ENCODE measurements at places on chromosomes 12 and 14.

DNA sequence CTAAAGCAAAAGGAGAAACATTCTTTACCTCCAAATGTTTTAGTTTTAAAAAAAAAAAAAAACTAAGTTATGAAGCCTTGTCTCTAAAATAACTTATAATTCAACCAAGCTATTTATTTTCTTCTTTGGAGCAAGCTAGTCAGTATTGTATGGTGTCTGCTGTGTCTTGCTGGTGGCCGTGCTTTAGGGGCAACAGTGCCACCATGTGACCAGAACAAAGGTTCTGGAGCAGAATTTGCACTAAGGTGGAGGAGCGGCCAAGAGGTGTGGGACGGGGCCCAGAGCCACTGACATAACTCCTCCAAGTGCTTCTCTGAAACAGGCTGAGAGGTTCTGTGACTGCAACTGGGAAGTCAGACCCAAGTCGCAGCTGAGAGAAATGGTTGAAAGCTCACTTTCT, 4.5 kb downstream of the FICD start:
- no peak for DNase-seq

DNA sequence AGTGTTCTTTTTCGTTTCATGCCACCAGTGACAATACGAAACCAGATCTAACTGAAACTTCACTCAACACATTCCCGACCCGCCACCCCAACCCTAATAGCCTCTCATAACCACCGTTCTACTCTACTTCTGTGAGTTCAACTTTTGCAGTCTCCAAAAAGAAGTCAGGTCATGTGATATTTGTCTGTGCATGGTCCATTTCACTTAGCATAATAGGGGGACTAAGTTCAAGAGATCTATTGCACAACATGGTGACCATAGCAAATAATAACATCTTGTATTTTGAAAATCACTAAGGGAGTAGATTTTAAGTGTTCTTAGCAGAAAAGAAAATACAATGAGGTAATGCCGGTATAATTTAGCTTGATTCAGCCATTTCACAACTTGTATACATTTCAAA, 376.4 kb downstream of the DIO2 start:
- DNase-seq, result no peak

DNA sequence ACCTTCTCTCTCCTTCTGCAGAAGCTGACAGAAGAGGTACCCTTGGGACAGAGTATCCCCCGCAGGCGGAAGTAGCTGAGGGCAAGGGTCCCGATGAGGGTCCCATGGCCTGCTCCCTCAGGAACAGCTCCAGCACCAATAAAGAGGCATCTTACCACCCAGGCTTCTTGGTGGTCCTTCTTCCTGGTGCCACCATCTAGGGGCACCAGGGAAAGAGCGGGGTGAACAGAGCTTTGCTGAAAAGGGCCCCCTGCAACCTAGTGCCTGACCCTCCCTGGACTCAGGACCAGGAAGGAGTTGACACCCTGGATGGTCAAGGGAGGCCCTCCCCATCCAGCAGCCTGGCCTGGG, 591 bp upstream of the IRF9 start:
- DNase-seq, result no peak

DNA sequence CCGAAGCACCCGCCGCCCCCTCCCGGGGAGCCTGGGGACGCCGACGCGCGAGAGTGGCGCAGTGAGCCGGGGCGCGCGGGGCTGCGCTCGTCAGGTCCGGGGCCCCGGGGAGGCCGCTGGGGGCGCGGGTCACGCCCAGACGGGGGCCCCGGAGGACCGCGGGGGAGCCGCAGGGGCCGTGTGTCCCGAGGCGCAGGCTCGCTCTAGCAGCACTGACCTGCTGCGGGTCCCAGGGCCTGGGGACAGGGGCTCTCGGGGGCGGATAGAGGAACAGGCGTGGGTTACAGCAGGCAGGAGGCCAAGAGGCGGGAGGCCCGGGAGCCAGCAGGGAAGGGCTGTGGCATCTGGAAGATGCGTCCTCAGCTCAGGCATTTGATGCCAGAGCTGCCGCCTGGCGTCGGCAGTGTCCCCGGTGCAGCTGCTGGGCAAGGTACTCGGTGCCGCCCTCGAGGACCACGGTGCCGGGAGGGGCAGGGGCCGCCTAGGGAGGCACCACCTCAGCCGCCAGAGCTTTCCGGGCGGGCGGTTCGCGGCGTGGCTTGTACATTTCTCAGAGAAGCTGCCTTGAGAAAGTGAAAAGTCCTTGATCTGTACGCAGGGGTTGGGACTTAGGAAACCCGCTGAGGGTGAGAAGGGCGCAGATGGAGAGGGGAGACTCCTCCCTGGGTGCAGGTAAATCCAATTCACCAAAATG, 1.2 kb downstream of the WNT5B start:
- DNase-seq, result no peak

GRCh38 chr12:123948401-123948795, 24.2 kb downstream of the CCDC92 start:
- no peak for DNase-seq

DNA sequence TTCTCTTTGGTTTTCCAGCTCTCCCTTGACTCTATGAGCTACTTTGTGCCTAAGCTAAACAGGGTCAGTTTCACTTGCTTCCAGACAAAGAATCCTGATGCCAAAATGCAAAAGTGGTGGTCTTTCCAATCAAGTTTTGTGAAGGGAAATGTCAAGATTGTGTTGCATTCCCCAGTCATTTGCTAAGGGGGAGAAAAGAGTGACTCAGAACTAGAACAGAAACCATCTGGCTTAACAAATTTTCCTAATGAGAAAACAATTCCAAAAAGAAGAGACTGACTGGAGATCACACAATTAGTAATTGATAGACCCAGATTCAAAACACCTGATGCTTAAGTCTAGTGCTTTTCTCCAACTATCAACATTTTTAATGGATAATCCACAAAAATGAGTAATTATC, 235.1 kb upstream of the DIO2 start:
- no peak for DNase-seq

DNA sequence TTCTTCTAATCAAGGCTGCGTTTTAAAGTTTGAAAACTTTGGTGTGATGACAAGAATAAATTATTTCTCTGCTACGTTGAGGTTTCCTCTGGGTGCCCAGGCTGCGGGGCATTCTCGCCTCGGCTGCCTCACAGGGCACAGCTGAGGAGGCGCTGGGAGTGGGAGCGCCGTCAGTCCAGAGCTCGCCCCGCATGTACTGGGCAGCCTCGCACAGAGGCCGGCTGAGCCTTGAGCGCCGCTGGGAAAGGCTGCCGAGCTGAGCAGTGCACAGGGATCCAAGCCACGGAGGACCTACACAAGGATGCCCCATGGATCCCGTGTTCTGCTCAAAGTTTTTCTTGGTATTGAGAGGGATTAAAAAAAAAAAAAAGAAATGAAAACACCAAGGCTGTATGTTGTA, 11.6 kb downstream of the RFX4 start:
- DNase-seq, result no peak

DNA sequence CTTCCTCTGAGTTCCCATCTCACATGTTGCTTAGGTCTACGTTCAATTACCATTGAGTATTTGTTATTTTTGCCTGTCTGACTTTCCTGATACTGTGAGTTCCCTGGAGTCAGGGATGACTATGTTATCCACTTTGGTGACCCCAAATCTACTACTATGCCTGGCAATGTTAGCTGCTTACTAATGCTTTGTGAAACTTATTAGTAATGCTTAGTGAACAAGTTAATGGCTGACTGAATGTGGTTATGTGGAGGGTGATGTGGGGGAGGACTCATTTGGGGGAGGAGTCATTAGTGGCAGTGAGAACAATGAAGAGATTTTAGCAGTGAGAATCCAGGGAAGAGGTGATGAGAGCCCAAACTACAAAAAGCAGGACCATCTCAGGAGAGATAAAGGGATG, 121.6 kb downstream of the KTN1 start:
- no peak for DNase-seq

DNA sequence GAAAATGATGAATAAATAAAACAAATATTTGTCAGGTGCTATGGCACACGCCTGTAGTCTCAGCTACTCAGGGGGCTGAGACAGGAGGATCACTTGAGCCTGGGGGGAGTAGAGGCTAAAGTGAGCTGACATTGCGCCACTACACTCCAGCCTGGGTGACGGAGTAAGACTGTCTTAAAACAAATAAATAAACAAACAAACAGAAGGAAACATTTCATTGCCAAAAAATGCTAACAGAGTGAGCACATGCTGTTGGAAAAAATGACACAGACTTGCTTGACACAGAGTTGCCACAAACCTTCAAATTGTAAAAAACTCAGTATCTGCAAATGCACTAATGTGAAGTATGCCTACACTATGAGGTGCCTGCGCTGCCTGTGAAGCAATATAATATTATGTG, 50.8 kb upstream of the AP4S1 start:
- no peak for DNase-seq

GRCh38 chr14:103286968-103287850, 46.8 kb upstream of the EIF5 start:
- DNase-seq, result no peak

DNA sequence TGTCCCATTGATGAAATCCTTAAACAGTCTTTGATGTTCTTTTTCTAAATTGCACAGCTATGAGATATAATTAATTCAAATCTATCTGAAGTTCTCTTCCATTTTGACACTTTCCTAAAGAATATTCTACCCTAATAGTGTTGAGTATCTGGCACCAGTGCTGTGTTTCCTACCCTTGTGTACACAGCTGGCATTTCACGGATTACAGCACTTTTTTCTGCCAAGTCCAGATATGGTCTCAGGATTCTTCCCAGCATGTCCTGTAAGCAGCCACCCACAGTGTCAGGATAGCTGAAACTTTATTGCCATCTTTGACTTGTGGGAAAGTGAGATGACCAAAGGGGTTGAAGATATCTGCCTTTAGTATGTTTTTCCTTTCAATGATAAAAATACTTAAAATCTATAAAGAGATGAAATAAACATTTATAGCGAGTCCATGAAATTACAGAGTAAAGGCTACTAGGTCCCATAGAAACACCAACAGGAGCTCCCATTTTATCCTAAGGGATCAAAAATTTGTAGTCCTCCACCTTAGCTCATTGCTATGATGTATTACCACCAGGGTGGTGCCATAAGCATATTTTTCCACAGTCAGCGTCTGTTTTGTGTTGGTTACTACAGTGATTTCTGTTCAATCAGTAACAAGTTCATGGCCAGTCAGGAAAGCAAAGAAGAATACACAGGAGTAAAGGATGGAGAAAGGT, 96.7 kb downstream of the TRHDE start:
- DNase-seq, result no peak

GRCh38 chr12:85448548-85449139, 168.6 kb downstream of the ALX1 start:
- DNase-seq, result no peak

DNA sequence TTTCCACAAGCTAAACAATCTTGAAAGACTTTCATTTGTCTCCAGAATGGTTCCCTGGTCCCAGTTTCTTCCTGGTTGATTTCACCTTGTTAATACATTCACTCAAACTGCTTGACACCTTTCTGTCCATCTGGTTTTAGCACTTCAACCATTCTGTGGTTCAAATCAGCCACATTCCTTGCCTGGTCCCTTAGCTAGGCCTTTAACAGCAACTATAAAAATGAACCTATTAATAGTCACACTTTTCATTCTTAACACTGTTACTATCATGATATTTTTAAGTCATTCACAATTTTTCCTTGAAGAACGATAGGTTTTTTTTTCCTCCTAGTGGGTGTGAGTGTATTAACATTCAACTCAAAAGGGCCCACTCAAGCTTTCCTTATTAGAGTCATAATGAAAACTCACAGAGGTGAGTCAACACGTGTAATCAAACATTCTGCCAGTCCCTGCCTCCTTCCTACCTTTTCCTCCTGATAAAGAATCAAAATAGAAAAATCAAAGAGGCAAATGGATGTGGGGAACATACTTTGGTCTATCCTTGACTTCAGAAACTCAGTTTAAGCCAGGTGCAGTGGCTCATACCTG, 34.4 kb upstream of the CCNT1 start:
- no peak for DNase-seq

GRCh38 chr12:97994746-97995484, 520.5 kb upstream of the TMPO start:
- no peak for DNase-seq

- DNase-seq, result no peak
These were observed 199.4 kb upstream of the FOXN3 start for GRCh38 chr14:89616425-89616824.

- no peak for DNase-seq
These were observed 233.0 kb downstream of the EGLN3 start for GRCh38 chr14:33717866-33718265.

GRCh38 chr14:51382506-51382905, 142.5 kb downstream of the TMX1 start:
- no peak for DNase-seq

DNA sequence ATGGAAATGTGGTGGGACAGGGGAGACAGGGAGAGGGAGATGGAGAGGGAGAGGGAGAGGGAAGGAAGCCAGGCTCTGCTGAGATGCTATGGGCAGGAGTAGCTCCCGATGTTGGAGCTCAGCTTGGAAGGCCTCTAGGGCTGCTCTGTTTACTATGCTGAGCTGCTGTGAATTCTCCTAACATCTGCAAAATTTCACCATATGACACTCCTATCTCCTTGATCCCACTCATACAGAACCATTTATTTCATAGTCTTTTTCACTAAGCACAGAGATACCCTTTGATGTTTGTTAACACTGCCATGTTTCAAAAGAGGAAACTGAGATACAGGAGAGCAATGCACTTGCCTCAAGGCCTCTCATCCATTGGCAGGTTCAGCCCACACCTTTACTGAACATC, 60.7 kb downstream of the C12orf75 start:
- no peak for DNase-seq

DNA sequence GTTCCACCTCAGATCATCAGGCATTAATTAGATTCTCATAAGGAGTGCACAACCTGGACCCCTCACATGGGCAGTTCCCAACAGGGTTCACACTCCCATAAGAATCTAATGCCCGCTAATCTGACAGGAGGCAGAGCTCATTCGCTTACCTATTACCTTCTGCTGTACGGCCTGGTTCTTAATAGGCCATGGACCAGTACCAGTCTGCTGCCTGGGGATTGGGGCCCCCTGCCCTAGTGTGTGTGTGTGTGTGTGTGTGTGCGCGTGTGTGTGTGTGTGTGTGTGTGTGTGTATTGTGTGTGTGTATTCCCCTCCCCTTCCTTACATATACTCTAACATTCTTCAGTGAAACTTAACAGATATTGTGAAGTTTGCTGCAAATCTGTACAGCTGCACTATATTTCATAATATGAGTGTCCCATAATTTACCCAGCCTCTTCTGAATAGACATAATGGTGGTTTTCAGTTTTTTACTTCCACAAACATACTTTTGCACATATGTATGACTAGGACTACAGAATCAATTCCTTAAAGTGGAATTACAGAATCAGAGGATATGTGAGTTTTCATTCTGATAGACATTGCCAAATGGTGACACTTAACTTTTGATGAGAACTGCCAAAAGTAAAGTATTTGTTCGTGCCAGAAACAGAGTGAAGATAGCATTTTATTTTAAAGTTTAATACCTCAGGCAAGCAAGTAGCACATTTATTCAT, 205.2 kb upstream of the EEA1 start:
- no peak for DNase-seq

- no peak for DNase-seq
These were observed 326.4 kb downstream of the RPL10L start for GRCh38 chr14:46325157-46325556.

Measured in CMK (cell line).